ENCODE measurements at places on chromosomes 7 and 10.
A peak's percentile ranks its signal among the peaks of the same experiment; 100 is the strongest.

DNA sequence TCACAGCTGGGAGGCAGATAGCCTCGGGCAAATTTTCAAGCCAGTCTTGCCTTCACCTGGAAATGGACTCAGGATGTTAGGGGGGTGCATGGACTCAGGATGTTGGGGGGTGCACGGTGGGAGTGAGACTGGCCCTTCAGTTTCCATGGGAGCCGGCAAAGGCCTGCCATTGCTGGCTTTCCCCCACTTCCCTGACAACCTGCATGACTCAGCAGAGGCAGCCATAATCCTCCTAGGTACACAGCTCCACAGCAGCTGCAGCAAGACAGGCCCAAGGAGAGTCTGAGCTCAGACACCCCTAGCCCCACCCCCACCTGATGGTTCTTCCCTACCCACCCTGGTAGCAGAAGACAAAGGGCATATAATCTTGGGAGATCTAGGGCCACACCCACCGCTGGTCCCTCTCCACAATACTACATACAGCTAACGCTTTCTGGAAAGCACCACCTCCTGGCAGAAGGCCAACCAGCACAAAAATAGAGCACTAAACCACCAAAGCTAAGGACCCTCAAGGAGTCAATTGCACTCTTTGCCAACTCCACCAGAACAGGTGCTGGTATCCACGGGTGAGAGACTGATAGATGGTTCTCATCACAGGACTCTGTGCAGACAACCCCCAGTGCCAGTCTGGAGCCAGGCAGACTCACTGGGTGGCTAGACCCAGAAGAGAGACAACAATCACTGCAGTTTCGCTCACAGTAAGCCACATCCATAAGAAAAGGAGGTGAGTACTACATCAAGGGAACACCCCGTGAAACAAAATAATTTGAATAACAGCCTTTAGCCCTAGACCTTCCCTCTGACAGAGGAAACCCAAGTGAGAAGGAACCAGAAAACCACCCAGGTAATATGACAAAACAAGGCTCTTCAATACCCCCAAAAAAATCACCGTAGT is 18.3 kb downstream of the C7orf25 start:
- DNase-seq, result no peak

- no peak for DNase-seq
Measured at GRCh38 chr7:117785431-117785830, 87.8 kb downstream of the CTTNBP2 start.

- DNase-seq, result no peak
Measured at GRCh38 chr10:122142641-122143237, 128.4 kb upstream of the BTBD16 start.

DNA sequence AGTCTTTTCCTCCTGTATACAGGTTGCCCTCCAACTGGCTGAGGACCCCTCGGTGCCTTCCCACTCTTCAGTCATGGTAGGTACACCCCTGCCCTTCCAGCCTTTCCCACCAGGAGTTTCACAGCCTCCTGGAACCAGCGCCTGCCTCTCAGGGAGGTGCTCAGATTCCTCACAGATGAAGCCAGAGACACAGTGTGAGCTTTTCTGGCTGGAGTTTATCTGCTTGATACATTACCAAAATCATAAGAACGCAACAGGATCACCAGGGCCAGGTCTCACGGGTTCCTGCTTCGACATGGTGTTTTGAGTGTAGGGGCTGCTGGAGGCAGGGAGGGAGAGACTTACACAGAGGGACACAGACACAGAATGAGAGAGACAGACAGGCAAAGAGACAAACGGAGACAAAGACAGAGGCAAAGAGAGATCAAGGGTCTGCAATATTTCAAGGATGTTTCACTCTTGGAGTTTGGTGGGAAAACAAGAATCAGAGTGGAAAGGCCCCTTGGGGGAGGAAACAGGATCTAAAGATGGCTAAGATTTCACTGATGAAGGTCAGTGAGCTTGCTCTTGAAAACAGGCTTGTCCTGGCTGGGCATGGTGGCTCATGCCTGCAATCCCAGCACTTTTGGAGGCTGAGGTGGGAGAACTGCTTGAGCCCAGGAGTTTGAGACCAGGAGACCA is 6.5 kb upstream of the INMT start:
- no peak for DNase-seq

- no peak for DNase-seq
Measured at GRCh38 chr7:91660734-91661356, 219.7 kb downstream of the MTERF1 start.

- DNase-seq, result no peak
Measured at GRCh38 chr7:152395112-152395511, 40.7 kb downstream of the KMT2C start.

DNA sequence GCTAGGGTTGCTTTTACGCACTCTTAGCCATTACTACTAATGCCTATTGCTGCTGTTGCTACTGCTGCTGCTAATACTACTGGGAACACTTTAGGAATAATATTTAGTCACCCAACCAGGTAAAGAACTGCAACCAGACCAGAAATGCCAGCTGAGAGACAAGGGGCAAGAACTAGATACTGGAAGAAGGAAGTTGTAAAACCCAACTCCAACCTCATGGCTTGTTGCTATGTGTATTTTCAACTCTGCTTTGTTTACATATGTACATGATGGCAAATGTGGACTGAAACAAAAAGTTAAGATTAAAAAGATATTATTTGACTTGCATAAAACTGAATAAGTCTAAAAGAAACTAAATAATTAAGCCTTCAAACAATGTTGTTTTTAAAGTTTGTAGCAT is 177.7 kb downstream of the GNAT3 start:
- DNase-seq, result peak; percentile 68

DNA sequence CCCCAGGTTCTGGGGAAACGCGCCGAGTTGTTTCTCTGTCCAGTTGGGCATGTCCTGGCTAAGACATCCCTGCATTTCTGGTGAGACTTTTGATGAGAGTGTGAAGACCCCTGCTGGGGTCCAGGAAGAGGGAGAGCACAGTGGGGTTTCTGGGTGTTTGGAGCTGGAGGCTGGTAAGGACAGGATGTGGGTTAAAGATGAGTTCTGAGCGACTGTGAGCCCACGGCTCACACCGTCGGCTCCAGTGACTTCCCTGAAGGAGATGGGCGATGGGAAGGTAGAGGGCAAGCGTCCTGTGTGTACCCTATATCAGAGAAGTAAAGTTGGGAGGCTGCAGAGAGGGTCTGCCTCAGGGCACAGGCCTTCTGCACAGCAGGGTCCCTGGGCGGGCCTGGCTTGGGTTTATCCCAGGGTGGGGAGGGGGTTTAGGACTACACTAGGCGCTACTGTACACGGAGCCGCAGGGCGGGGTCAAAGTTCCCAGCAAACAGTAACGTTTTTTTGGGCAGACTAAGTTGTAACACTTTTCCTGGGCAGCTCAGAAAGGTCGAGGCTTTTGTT is 3.6 kb downstream of the EMX2 start:
- no peak for DNase-seq

- peak; percentile 75 for DNase-seq
Measured at GRCh38 chr7:130960208-130960988, 226.4 kb upstream of the KLF14 start.

DNA sequence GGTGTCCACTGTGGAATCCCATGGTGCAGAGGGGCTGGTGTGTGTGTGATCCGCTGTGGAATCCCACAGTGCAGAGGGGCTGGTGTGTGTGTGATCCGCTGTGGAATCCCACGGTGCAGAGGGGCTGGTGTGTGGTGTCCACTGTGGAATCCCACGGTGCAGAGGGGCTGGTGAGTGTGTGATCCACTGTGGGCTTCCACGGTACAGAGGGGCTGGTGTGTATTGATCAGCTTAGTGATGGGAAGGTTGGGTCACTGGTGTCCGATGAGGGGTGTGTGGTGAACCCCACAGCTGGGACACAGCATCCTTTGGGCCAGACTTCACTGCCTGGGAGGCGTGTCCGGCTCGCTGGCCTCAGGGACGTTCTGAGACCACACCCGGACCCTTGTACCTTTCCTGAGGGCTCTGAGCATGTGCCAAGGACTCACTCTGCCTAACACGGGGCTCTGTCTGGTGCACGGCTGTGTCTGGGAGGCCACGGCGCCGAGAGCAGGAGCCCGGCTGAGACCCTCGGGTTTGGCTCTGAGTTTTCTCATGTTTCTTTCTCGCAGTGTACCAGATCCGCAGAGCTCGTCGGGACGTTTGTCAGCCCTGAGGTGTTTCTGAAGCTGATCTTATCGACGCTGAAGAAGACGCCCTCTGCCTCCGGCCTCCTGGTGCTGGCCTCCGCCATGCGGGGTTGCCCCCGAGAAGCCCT is 29.3 kb upstream of the PRKAR1B start:
- DNase-seq, result no peak

DNA sequence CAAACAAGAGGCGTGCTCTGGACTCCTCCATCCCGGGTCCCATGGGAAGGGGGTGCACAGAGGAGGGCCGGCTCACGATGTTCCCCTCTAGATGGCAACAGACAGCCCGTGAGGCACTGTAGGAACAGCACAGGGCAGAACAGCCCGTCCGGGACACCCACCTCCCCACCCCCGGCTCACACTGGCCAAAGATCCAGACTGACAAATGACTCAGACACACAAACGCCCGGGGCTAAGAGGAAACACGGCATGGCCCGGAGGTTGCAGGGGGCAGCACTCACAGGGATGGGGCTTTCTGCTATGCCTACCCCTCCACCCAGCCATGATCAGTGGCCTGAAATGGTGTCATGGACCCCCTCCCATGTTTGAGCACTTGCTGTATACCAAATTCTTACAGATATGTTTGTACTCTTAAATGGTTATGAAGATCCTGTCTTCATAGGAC is 4.9 kb upstream of the ELN start:
- DNase-seq, result no peak

DNA sequence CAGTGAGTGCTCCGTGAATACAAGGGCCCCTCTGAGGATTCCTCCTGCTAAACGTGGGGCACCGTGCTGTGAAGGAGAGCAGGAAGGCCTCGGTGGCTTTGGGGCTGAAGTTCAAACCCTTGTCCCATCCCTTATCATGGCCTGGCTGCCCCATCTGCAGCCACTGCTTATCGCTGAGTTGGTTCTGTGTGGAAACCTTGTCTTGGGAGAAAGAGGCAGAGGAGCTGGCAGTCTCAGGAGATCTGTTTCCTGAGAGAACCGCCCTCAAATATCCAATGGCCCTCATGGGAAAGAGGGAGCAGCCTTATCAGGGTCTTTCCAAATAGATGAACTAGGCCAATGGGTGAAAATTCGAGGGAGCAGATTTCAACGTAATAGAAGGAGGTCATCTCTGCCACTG is 52.0 kb upstream of the NRF1 start:
- DNase-seq, result no peak

- DNase-seq, result no peak
Measured at GRCh38 chr7:35894721-35895120, 93.9 kb downstream of the SEPTIN7 start.

GRCh38 chr10:16360001-16360400 is 76.8 kb upstream of the PTER start:
- no peak for DNase-seq

DNA sequence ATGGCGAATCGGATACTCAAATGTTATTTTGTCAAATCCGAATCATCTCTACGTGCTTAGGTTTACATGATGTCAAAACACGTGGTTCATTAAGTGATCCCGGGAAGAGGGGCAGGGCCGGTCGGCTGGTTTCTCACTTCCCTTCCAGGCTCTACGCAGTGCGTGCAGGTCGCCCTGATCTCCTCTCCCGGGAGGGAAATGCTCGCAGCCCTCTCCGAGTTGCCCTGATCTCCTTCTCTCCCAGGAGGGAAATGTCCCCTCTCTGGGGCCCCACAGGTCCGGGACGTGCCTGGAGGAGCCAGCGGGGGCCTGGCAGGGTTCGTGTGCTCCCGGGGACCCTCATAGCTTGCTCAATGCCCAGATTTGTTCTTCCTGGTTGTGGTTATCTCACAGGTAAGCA is 202.7 kb downstream of the DNAJB6 start:
- no peak for DNase-seq

DNA sequence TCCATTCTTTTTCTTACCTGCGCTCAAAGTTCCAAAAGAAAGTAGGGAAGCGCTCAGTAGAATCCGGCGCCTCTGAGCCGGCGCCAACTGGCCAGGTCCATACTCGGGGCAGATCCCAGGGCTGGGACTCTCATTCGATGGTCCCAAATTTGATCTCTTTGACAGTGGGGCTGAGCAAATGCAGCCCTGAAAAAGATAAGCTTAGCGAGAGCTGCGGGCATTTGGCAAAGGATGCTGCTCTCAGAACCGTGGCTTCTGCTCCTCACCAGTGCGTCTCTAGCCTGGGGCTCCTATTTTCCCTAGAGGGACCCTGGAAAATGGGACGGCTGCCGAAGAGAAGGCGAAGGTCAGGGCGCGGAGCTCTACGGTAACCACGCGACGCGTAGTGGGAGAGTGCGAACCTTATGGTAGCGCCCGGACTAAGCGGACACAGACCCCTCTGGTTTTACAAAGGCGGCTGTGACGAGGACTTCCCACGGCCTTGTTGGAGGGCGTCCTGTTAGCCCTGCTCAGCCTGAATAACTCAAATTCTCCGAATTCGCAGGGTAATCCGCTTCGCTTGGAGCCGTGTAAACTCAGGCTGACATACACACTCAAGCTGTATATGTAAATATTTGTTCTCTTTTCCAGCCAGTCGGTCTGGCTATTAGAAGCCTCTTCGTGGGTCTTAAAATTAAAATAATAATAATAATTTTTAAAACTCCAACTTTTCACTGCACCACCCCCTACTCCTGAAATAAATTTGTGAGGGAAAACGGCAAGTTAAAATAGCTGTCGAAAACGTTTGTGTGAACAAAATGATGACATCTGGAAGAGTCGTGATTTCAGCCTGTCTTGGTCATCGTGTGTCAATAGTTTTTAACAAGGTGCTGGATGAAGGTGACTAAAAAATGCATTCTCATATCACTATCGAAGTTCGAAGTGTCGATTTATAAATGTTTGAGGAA is 869 bp upstream of the TBX20 start:
- DNase-seq, result no peak

DNA sequence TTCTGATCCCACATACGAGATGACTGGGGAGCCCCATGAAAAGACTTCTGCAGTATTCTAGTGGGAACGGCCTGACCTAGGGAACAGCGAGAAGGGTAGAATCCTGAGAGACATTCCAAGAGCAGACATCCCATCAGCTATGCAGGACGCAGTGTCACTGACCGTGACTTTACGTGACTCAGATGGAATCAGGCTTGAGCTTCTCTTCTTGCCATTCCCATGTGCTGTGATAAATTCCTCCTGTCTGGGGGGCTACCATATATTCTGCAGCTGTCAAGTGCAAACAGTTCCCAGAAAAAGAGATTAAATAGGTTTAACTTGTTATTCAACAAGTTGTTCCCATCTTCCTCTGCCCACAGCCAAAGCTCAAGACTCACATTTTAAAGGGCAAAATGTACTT is 73.1 kb upstream of the PDE1C start:
- DNase-seq, result no peak

GRCh38 chr7:137130751-137131158 is 212.8 kb downstream of the PTN start:
- DNase-seq, result no peak

GRCh38 chr10:3173171-3173878 is 743 bp upstream of the PITRM1 start:
- peak; percentile 97 for DNase-seq

- DNase-seq, result peak; percentile 77
Measured at GRCh38 chr7:82044497-82045080, 274.7 kb upstream of the HGF start.

DNA sequence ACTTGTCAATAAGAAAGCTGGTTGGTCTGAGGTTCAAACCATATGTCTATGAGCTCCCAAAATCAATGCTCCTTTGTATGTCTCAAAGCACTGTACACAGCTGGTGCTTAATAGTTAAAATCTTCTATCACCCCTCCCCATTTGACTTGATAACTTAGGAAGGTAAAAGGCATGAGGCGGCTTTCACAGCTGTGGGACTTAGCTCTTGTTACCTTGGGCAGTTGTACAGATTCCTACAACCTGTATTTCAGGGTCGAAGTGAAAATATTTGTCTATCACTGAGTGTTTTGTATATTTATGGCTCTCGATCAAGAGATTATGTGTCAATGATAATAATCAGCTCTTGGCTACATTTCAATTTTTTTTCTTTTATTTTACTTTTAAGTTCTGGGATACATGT is 992 bp upstream of the KIFBP start:
- DNase-seq, result no peak
